Osteocyte (in vitro differentiated cells): ENCODE measurements at places on chromosomes 2 and 18.

DNA sequence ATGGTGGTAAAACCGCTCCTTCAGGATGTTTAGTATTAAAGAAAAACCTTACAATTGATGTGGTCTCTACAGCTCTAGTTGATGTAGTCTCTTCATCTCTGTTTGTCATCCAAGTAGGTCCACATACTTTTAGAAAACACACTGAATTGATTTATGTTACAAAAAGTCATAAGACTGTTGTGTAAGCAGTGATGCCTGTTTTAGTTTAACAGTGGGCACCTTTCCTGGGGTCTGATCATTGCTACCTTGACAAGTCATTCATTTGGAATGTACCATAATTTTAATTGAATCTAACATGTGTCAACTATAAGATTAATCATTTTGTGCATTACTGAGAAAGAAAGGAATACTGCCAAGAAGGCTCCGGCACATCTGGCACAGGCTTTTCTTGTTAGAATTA, 34.3 kb downstream of the GIGYF2 start:
- no peak for DNase-seq

GRCh38 chr2:106833256-106833655, 52.7 kb downstream of the ST6GAL2 start:
- no peak for DNase-seq

GRCh38 chr2:238831177-238831576, 16.7 kb upstream of the TWIST2 start:
- DNase-seq: no peak

GRCh38 chr2:217026161-217026560, 166.3 kb upstream of the TNP1 start:
- no peak for DNase-seq

- no peak for DNase-seq
These were observed 181.0 kb upstream of the CDH2 start for GRCh38 chr18:28357766-28358401.

- DNase-seq: no peak
These were observed 114.6 kb downstream of the ZEB2 start for GRCh38 chr2:144405321-144405720.

DNA sequence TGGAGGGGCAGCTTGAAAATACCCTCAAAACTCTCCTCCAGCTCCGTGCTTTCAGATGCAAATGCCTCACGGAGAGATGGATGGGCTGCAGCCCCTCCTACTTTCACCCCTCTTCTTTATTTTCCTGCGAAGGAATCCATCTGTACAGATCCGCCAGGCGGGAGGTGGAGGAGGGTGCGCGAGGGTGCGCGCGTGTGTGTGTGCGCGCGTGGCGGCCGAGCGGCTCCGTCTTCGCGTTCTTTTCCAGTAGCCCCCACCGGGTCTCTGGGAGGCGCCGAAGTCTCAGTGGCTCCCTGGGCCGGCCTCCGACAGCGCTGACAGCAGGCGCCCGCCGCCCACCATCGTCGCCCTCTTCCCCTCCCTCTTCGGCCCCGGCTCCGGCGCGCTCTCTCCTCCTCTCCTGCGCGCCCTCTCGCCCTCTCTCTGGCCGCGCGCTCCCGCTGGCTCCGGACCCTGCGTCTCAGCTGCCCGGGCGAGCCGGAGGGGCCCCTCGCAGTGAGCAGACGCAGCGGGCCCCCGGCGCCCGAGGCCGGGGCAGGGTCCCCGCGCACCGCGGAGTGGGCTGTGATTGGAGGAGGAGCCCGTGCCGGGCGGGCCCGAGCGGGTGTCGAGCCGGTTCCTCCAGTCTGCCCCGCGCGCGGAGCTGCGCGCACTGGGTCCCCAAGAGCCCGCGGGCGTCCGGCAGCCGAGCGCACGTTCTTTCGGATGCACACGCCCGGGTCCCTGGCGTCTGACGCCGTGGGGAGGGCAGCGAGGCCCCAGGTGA, at the start of gene CDH7:
TSS of gene CDH7 (plus strand) at position 624 of the 766 bp plus-strand sequence. CDS start 11,831 bp downstream, outside the sequence.
- DNase-seq: no peak

- DNase-seq: no peak
These were observed 44.6 kb upstream of the UNC80 start for GRCh38 chr2:209727077-209727476.

- DNase-seq: no peak
These were observed 15.1 kb downstream of the CLIP4 start for GRCh38 chr2:29130295-29130694.

DNA sequence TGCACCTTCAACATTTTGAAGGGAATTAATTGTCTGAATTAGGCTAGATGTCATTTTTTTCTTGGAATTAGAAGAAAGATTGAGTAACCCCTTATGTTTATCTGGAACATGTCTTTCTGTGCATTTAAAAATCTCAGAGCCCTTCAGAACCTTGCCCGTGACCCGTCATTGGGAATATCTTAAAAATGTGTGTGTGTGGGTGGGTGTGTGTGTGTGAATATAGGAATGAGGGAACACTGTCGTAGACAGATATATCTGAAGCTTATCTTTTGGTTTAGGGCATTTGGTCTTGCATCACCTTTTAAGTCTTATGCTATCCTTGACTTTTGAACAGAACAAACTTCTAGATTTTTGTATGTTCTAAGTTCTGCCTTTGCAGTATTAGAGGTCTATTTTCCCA, 13.5 kb upstream of the IL1RL1 start:
- DNase-seq: no peak

- DNase-seq: no peak
These were observed 2.5 kb upstream of the RAD51AP2 start for GRCh38 chr2:17520761-17521160.

- DNase-seq: no peak
These were observed 52.6 kb downstream of the LCLAT1 start for GRCh38 chr2:30499681-30500080.

- DNase-seq: no peak
These were observed 321.4 kb downstream of the IRS1 start for GRCh38 chr2:226478109-226478809.

GRCh38 chr2:98608962-98609604, 694 bp downstream of the UNC50 start:
- no peak for DNase-seq

DNA sequence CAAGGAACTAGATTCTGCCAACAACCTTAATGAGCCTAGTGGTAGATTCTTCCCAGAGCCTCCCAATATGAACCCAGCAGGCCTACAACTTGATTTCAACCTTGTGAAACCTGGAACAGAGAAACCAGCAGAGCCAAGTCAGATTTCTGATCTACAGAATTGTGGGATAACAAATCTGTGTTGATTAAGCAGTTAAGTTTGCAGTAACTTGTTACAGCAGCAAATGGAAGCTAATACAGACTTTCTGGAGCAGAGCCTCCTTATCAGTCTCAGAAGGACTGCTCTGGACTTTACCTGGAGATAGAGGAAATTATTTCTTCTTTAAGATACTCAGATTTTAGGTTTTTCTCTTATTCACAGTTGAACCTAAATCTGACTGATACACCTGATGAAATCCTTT, 225.5 kb downstream of the DYM start:
- DNase-seq: no peak

DNA sequence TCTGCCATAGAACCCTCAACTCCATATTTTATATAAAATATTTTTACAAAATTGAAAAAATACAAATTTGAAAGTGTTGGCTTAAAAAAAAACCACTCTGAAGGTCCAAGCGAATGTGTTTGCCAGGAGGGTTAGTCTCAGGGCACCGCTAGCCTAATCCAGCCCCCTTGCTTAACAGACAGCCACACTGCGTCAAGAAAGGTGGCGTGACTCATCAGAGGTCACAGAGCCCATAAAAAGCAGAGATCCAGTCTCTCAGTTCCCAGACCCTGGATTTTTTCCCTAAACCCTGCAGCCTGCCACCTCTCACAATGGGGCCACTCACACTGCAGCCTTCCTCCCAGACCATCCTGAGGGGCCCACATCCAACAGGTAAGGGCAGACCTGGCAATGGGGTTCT, 3.9 kb upstream of the TNS1 start:
- DNase-seq: no peak

- no peak for DNase-seq
These were observed at the start of gene SH3RF3 for GRCh38 chr2:109128616-109129355. TSS of gene SH3RF3 (plus strand) at chr2:109129205.

- no peak for DNase-seq
These were observed 140.6 kb downstream of the GCA start for GRCh38 chr2:162484551-162484950.

DNA sequence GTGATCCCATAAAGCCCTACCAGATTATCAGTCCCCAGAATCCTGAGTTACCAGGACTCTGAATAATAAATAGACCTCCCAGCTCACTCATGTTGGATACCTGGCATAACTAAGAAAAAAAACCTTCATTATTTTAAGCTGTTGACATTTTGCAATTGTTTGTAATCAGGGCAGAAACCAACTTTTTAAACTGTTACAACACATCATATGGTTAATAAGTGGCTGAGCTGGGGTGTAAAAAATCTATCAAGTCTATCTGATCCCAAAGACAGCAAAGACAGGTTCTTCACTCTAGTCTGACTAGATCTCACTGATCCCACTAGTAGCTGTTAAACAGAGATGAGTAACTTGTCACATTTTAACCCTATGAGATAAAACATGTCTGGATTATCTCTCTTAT, 370.3 kb downstream of the RIT2 start:
- DNase-seq: no peak

DNA sequence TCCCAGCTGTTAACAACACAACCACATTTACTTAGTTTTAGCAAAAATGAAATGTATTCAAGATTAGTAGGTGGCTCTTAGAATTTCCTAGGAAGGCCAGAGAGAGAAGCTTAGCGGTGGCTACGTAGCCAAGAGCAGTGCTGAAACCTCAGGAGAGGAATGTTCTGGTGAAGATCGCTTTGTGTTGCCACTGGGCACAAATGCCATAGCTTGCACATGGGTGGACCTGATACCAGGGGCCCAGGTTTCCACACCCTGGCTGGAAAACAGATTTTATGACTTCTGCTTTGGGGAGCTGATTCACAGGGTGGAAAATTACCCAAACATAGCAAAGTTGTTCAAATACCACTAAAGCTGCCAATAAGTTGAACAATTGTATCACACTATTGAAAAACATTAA, 43.4 kb downstream of the THUMPD2 start:
- DNase-seq: no peak

- DNase-seq: peak; percentile 88
These were observed 667 bp downstream of the TRIB2 start for GRCh38 chr2:12717191-12718014.

DNA sequence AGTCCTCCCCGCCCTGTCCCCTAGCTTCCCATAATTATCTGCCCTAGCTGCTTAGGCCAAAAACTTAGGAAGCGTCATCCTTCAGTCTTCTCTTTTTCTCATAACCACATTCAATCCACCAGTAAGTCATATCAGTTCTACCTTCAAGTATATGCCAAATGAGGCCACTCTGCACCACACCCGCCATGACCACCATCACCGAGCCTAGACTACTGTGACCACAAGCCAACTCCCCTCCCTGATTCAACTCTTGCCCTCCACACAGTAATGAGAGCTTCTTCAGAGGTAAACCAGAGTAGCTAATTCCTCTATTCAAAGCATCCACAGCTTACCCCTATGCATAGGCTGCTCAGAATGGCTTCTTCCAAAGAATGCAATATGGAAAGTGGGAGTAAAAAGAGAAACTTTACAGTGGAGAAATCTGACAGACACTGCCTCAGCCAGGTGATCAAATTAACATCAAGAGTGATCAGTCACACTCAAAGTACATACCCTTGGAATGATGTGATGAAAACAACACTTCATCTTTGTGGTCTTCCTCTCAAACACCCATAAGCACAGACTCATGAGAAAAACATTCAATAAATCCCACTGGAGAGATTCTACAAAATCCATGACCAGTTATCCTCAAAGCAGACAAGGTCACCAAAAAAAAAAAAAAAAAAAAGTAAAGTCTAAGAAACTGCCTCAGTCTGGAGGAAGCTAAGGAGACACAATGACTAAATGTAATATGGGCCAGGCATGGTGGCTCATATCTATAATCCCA, 17.7 kb downstream of the MBOAT2 start:
- no peak for DNase-seq

GRCh38 chr2:173830170-173830569, 135.0 kb downstream of the SP3 start:
- DNase-seq: no peak

DNA sequence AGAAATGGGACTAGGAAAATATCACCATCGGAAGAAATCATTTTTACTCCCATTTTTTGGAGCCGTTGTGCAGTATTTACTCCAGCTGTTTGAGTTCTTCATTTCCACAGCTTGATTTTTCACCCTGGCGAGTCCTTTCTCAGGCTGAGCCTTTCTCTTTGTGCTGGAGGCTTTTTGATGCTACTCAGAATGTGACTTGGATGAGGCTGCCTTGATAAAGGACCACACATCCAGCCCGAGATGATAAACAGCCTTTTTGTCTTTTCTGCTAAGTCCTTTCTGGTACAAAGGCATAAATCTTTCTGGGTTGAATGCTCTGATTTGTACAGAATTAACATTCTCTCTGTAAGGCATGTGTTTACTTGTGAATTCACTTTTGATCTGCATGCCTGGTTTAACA, 17.6 kb upstream of the CTDP1 start:
- no peak for DNase-seq

DNA sequence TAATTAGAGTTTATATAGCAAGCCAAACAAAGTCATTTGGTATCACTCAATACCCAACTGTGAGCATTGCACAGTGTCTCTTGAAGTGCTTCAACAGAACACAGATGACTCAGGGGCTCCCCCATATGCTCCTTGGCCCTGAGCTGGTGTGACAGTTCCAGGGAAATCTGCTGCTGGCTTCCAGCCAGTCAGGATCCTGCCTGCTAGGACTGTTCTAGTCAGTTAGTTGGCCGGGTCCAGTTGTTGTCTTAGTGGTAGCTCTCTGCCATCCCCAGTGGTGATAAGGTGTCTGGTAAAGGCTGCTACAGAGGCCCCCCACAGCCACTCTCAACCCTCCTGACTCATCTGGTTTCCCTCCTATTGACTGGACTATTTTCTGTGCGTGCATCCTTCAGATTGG, 100.3 kb downstream of the IRS1 start:
- DNase-seq: no peak

DNA sequence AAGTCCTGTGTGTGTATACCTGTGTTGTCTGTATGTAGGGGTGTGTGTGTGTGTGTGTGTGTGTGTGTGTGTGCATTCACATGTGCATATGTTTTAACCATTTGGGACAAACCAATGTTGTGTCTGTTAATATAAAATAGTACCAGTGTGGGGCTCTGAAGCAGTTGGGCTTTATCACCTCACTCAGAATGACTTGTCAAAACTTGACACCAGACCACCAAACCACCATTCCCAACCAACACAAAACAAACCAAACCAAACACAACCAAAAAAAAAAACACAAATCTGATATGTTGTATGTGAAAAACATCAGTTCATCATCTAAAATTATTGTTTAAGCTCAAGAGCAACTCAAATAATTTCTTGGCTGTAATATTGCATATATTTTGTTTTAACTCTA, 42.1 kb downstream of the CALCRL start:
- no peak for DNase-seq
